ENCODE measurements at places on chromosomes 7 and 10. TPM values are rescaled to one million over a fixed set of nuclear protein-coding genes. Genes with fewer than 3 reads are reported as not detected.

Gene HGF
- total RNA-seq, result 20.7 TPM

DNA sequence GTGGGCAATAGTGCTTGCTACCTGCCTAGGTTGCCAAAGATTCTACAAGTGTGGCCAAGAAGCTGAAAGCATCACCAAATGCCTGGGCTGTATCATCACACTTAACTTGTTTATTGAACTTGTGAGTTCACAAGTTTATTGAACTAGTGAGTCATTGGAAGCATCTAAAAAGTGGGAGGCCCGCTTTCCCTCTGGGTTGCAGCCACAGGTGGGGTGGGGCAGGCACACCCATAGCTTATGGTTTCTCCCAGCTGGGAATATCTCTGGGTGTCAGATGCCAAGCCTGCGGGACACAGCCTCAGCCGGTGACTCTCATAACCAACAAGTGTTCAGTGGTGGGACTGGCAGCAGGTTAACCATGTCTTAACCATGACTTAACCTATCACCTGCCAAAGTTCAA is 145.9 kb upstream of the FAM13C start:
- H3K4me1 ChIP-seq, result no peaks in the 10 kb centered on the region
- H3K27me3 ChIP-seq, result no peaks in the 10 kb centered on the region
- no peak for DNase-seq
- no peak overlapping the region for H3K27ac ChIP-seq
- no peak overlapping the region for H3K4me3 ChIP-seq
- H3K36me3 ChIP-seq, result no peaks in the 10 kb centered on the region

- H3K4me3 ChIP-seq, result no peak overlapping the region
- no peaks in the 10 kb centered on the region for H3K27me3 ChIP-seq
- H3K27ac ChIP-seq, result no peak overlapping the region
Observed at GRCh38 chr10:97159646-97160305, 26.0 kb downstream of the SLIT1 start.

Gene BAMBI
- 18.3 TPM for total RNA-seq

DNA sequence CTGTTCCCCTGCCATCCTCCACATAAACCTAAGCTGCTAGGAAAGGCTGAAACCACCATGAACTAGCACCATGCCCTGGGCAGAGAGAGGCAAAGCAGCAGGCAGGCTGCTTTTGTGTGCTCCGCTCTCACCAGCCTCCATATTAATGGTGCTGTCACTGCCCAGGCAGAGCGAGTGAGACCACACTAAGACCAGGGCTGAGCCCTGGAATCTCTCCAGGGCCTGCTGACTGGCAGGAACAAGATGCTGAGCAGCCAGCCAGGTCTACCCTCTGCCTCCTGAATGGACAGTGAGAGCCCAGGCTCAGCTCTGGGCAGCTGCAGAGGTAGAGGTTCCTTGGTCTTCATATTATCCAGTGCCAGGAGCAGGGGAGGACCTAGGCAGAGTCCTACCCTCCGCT is 1.6 kb upstream of the CRHR2 start:
- H3K4me1 ChIP-seq, result no peaks in the 10 kb centered on the region
- H3K36me3 ChIP-seq, result no peaks in the 10 kb centered on the region
- H3K27me3 ChIP-seq, result no peaks in the 10 kb centered on the region
- H3K4me3 ChIP-seq, result no peak overlapping the region
- no peak for DNase-seq

Gene LYZL2
- total RNA-seq, result not detected

- no peaks in the 10 kb centered on the region for H3K36me3 ChIP-seq
- no peak overlapping the region for H3K4me3 ChIP-seq
- no peaks in the 10 kb centered on the region for H3K4me1 ChIP-seq
- H3K27me3 ChIP-seq, result no peaks in the 10 kb centered on the region
Observed at GRCh38 chr7:96532428-96532935, 177.2 kb downstream of the SEM1 start.

DNA sequence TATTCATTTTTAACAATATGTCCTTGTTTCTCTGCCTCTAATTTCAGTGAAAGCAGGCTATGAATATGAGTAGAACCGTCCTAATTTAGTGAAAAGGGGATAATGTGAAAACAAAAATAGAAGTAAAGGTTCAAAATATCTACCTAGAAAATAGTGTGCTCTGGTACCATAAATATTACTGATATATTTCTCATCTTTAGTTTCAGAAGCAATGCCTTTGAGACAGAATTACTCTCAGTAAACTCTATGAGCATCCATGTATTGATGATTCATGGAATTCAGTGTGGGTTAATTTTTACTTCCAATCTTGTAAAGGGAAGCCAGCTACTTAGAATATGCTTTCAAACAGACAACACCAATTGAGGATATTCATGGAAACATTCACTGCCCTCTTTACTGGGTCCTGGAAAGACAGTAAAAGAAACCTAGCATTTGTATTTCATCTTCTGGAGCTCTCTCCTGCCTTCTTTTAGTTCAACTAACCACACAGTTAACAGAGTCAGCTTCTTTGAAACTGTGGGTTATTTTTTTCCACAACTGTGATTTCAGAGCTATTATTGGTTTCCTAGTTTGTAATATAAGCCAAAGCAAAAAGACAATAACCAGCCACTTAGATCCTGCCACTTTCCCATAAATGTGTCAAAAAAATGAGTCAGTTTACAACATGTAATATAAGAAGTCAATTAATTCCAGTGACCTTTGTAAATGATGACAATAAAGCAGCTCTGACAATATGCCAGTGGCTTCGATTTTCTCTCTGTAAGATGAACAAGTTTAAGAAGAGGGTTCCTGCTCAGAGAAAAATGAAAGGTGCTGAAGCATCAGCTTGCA is 1.7 kb downstream of the LRRN3 start:
- no peak overlapping the region for H3K27ac ChIP-seq
- H3K4me1 ChIP-seq, result peaks cover 4% of the 10 kb centered on the region
- DNase-seq, result no peak
- H3K27me3 ChIP-seq, result no peaks in the 10 kb centered on the region

DNA sequence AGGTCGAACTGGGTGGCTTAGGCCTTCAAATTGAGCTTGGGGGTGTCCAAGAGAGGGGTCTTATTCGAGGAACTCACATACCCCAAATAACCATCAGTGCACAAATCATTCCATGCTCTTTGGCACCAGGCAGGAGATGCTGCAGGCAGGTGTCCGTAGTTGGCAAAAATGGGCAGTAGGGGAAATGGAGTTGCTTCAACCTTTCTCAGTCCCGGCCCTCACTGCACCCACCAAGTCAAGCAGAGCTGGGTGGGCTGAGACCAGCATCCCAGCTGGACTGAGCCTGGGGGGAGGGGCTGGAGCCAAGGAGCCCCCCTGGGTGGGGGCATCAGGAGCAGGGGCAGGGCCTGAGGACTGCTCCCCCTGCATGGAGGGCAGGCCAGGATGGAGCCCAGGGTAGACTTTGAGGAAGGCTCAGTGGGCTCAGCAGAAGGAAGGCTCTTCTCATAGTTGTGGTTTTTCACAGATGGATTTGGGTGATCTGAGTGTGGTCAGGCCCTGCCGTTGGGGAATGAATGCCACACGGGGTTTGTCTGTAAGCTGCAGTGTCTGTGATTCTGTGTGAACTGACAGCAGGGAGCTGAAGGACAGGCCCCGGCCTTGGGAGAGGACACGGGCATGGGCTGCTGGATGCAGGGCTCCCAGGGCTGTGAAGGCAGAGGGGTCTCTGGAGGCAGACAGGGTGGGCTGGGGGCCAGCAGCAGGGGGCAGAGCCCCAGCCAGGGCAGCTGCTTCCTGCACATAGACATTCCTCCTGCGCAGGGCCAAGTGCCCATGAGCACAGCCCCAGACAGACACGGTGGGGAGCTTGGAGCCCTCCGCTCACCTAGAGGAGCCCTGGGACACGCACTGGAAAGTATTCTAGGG is 144.5 kb downstream of the ADCY1 start:
- DNase-seq, result peak; percentile 68
- H3K4me1 ChIP-seq, result no peaks in the 10 kb centered on the region
- H3K27ac ChIP-seq, result no peak overlapping the region
- no peaks in the 10 kb centered on the region for H3K36me3 ChIP-seq

- H3K36me3 ChIP-seq, result no peaks in the 10 kb centered on the region
- H3K4me3 ChIP-seq, result no peak overlapping the region
- H3K27me3 ChIP-seq, result no peaks in the 10 kb centered on the region
- no peak overlapping the region for H3K27ac ChIP-seq
- H3K4me1 ChIP-seq, result no peaks in the 10 kb centered on the region
Observed at GRCh38 chr7:69403169-69403568, 195.1 kb upstream of the AUTS2 start.

- H3K4me3 ChIP-seq, result no peak overlapping the region
- DNase-seq, result no peak
- H3K4me1 ChIP-seq, result no peaks in the 10 kb centered on the region
- H3K27me3 ChIP-seq, result no peaks in the 10 kb centered on the region
- H3K27ac ChIP-seq, result no peak overlapping the region
- no peaks in the 10 kb centered on the region for H3K36me3 ChIP-seq
Observed at GRCh38 chr7:23285657-23286646, 13.2 kb upstream of the MALSU1 start.

DNA sequence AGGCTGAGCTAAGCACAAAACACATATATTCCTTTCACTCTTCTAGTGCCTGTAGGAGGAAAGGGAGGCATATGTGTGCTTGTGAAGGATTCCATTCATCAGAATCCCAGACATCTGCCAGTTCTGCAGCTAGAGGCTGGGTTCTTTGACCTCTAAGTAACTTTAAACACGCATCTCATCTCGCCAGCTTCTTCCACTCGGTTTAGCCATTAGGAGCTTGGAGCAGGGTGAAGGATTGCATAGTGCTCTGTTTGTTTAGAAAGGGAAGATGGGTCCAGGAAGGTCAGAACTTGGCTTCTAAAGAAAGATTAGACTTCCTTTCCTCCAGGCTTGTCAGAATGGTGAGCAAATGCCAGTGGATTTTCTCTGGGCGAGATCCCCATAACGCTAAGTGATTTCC is 43.6 kb downstream of the HK1 start:
- no peak overlapping the region for H3K27ac ChIP-seq
- H3K27me3 ChIP-seq, result no peaks in the 10 kb centered on the region
- H3K36me3 ChIP-seq, result no peaks in the 10 kb centered on the region
- DNase-seq, result no peak

All from aorta (tissue), 5 donors.